ENCODE measurements at places on chromosomes 4 and X.

DNA sequence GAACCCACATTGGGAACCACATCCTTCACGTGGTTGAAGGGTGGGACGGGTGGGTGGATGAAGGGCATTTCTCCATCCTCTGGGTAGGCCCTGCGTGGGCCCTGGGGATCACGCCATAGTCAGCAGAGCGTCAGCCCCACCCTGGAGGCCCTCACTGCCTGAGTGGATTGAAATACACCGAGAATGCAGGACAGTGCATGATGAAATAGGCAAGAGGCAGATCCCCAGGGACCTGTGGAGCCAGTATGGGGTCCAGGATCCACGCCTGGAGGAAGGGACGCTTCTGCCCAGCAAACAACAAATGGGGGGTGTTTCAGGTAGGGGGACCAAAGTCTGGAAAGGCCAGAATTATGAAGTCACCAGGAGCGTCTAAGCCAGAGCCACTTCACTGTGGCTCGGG lies 19.4 kb downstream of the EVC start:
- DNase-seq, result no peak

GRCh38 chr4:77990456-77990855 lies 66.7 kb upstream of the FRAS1 start:
- DNase-seq, result no peak

GRCh38 chrX:29215251-29215650 lies 628.0 kb downstream of the IL1RAPL1 start:
- DNase-seq, result no peak

GRCh38 chr4:136329042-136329662 lies 1203.1 kb downstream of the PCDH18 start:
- DNase-seq, result no peak

- DNase-seq, result peak; percentile 23
Observed at GRCh38 chrX:101659601-101660063, at the start of gene ARMCX2. Gene ARMCX2, minus strand, starts transcription at chrX:101659850. Its CDS starts 2,262 bp downstream, at chrX:101657588.

GRCh38 chrX:107718156-107718621 lies 57.4 kb downstream of the TSC22D3 start:
- DNase-seq, result peak; percentile 41

- DNase-seq, result no peak
Observed at GRCh38 chrX:133323431-133323830, 91.9 kb downstream of the GPC4 start.

DNA sequence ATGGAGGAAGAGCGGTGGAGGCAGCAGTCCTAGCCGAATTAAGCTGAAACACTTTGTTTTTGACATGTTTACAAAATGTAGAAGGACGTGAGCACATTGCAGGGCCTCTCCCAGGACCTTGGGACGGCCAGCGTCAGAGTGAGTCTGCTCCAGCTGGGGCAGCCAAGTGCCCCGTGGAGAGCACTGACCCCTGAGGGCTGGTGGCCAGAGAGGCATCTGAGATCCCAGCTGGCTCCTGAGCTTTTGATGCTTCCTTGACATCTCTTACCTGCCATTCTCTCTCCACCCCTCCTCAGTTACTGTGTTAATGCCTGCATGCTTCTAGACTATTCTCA lies 24.7 kb downstream of the NAT8L start:
- DNase-seq, result no peak

DNA sequence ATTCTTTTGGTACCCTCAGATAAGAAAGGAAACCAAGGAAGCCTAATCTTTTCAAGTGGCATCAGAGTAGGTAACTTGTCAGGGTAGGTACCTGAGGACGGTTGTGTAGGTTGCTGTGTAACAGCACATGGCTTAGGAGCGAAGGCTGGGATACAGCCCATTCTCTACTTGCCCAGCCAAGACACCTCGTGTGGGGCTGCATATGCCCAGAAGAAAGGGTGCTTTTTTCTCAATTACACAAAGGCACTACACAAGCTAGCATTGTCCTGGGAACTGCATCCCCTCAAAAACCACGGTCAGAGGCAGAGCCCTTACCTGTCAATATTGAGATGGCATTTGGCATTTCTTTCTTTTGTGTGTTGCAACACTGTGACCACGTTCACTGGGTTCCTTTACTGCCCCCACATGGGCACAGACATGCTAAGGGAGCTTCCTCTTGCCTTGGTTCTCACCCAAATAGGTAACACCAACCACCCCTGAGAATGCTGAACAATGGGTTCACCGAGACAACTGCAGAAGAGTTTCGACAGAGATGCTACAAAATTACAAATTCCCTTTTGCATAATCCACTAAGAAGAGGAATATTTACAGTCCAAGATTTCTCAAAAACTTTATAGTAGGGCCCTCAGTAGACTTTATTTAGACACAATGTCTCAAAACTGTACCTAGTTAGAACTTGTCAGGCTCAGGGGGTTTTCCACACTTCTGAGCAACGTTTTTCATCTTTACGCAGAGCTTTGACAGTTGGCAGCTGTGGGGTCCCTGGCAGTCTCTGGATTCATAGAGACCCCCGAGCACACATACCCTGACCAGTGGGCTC lies 35.8 kb upstream of the TNIP3 start:
- no peak for DNase-seq

DNA sequence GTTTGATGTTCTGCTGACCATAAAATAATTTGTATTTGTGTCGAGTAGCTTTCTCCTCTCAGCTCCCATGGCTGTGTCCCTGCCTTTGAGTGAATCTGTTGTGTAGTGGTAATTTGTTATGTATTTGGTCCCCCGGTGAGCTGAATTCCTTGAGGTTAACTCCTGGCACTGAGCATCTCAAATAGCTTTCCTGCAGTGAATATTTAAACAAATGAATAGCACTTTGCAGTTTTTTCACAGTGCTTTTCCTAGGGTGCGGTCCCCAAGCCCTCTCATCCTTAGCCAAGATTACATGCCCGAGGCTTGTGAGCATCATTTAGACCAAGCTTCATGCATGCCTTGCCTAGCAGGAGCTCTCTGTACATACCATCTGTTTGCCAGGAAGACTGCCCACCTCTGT lies 74.2 kb downstream of the CLDN34 start:
- DNase-seq, result peak; percentile 32

DNA sequence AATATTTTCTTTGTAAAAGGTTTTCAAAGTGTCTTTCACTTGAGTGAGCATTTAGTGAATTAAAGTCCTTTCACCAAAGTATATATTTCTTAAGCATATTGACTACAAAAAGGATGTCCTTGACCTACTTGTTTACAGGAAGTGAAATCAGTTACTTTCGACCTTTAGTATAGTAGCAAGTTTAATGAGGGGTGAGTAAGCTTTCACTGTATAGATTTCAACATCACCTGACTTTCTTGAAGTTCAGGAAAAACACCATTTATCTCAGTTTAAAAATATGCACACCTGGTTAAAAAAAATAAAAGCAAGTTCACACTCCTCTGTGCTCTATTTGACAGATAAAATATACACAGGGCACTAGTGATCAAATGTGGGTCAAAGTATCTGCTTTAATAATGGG lies 88.1 kb downstream of the CCSER1 start:
- DNase-seq, result no peak

- DNase-seq, result no peak
Observed at GRCh38 chr4:170729236-170729635, 639.5 kb upstream of the AADAT start.

DNA sequence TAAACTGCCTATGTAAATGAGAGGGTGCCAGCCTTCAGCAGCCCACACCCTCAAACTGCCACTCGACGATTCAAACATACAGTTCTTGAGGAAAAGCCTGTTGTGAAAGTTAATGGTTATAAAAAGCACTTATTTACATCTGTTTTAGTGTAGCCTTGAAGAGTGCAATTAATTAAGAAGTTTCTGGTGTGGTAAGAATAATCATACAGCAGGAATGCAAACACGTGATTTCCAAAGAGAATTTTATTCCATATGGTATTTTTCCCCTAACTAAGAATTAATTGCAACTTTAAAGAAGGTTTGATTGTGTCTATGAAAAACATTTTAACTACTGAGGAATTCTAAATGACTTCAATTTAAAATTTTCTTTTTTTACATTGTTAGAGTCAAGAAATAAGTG lies 176.3 kb upstream of the PITX2 start:
- DNase-seq, result no peak

GRCh38 chrX:24235084-24235710 lies 78.7 kb downstream of the SUPT20HL2 start:
- no peak for DNase-seq

DNA sequence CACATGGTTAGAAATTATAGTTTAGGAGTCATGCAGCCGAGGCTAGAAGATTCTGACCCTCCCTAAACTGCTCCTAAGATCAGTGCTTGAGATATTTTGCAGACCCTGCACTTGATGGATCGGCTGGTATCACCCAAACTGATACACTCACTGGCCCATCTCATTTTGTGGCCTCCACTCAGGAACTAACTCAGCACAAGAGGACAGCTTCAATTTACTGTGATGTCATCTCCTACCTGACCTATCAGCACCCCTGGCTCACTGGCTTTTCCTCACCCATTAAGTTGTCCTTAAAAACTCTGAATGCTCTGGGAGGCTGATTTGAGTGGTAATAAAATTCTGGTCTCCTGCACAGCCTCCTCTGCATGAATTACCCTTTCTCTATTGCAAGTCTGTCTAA lies 450.9 kb downstream of the PCDH10 start:
- DNase-seq, result no peak

DNA sequence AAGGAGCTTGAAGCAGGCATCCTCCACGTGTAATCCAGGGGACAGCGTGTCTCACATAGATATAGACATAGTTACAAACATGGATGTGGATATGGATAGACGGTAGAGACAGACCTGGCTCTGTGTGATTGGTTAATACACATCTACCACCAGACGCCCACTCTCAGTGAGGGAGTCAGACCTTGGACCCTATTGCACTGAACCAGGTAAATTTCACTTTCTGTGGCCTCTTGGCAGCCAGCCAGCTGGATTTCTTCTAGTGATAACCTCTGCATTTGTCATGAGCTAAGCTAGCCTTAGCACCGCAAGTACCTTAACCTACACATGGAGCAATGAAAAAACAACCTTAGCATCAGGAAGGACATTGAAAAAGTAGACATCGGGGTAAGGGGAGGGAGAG lies 79.2 kb upstream of the ACSL4 start:
- DNase-seq, result no peak

GRCh38 chr4:187499956-187500355 lies 495.6 kb upstream of the ZFP42 start:
- no peak for DNase-seq

DNA sequence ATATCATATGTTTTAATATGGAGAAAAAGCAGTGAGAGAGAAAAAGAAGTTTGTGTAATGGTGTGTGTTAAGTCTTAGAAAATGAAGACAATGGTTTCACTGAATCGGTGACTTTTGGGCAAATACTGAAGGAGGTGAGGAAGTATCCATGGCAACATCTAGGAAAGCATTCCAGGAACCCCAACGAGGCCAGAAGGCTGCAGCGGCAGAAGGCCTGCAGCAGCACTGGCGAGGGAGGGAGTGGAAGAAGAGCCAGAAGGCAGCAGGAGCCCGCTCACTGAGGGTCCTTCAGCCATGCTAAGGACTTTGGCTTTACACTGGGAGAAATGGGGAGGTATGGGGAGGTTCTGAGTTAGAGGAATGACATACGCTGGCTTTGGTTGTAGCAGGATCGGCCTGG lies 26.8 kb downstream of the COQ2 start:
- no peak for DNase-seq

- no peak for DNase-seq
Observed at GRCh38 chr4:171979461-171979860, 166.3 kb downstream of the GALNTL6 start.

DNA sequence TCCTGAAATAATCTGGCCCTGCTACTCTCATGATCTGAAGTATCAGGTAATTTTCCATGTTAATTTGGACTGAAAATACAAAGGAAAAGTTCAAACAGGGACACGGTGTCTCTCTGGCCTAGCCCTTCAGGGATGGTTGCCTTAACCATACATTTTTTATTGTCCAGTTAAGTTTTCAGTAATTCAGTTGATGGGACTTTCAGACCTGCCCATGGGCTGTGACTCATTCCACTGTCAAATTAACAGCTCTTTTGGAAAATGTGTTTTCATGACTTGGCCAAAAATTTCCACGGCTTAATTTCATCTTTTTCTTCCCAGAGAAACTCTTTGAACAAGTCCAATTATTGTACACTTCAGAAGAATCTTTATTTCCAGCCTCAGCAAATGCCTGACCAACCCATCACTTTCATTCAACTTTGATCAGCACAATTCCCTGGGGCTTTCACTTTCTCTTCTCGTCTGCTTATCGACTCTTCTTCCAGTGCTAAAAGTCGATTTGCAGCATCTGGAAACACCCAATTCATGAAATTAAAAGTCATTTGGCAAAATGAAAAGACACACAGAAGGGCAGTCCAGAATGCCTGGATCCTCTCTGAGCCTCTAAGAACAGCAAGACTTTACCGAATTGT lies 293.9 kb downstream of the RAB28 start:
- DNase-seq, result no peak

- DNase-seq, result peak; percentile 10
Observed at GRCh38 chrX:51336584-51336983, 4.0 kb downstream of the NUDT10 start.

DNA sequence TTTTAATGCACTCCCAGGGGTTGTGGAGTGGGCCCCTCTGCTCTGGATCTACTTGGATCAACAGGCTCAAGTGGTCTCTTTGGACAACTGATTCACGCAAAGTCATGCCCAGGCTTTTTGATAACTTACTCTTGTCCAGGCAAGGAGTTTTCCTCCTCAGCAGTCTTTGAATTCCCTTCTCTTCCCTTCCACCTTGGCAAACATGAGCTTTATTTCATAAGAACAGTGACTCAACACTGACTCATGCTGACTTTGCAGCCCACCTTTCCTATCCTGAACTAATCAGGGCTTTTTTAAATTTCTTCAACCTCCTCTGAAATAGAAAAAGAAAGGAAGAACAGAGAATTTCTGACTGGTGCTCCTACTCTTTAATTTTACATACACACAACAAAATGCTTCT lies 132.1 kb upstream of the LDB2 start:
- peak; percentile 63 for DNase-seq

GRCh38 chr4:16783119-16783518 lies 115.3 kb downstream of the LDB2 start:
- no peak for DNase-seq

DNA sequence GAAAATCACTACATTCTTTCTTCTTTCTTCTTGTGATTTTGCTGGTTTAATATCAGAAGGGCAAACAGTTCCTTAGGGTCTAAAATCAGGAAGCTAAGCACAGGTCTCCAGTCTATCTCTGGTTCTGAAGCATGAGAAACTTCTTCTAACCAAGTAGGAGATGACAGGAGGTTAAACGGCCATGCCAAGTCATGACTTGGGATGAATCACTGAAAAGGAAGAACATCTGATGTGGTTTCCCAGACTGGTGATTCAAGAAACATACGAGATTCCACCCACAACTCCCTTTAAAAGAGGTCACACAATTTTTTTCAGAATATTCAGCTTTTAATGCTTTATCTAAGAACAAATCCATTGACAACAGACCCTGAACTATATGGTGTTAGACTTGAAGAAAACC lies 684.0 kb upstream of the PRKX start:
- DNase-seq, result no peak

DNA sequence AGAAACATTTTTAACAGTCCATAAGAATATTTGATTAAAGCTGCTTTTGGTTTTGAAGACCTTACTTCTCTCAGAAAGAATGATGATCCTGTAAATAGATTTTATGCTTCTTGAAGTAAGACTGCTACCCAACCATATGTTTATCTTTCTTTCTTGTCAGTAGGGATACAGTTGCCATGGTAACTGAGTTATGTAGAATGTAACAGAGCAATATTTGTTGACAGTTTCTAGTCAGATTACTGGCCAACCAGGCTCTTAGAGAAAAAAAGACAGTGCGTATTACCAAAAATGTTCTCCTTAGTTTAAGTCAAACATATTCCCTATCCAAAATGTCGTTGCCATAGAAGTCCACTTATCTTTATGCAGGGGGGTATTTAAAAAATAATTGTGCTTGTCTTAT lies 456.8 kb downstream of the PRR32 start:
- no peak for DNase-seq
